Type B pancreatic cell (in vitro differentiated cells): ENCODE measurements at places on chromosomes 1 and 21. TPM values are rescaled to one million over a fixed set of nuclear protein-coding genes. Genes with fewer than 3 reads are reported as not detected.

DNA sequence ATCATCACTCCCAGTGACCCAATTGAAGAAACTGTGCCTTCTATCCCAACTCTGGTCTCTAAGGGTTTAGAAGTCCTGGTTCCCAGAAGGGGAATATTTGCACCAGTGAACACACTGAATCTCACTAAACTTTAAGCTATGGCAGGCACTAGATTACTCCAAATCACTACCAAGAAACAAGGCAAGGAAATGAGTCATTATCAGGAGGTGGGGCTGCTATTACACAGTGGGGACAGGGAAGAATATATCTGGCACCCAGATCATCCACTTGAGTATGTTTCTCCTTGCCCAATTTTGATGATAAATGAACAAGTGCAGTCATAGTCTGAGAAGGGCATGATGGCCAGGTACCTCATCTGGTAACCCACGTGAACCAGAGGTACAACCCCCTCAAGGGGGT, 7.0 kb downstream of the MRPL9 start:
- no peaks in the 10 kb centered on the region for H3K27me3 ChIP-seq
- no peak overlapping the region for H3K27ac ChIP-seq
- H3K4me1 ChIP-seq = no peaks in the 10 kb centered on the region
- H3K36me3 ChIP-seq = peaks cover 21% of the 10 kb centered on the region

- no peak overlapping the region for H3K27ac ChIP-seq
- H3K36me3 ChIP-seq = no peaks in the 10 kb centered on the region
- DNase-seq = no peak
- no peak overlapping the region for H3K4me3 ChIP-seq
- no peaks in the 10 kb centered on the region for H3K27me3 ChIP-seq
- peaks cover 6% of the 10 kb centered on the region for H3K4me1 ChIP-seq
These were observed 69.6 kb downstream of the RGS13 start for GRCh38 chr1:192705510-192705909.

- no peak overlapping the region for H3K4me3 ChIP-seq
- no peak overlapping the region for H3K27ac ChIP-seq
- H3K36me3 ChIP-seq = no peaks in the 10 kb centered on the region
- peaks cover 12% of the 10 kb centered on the region for H3K4me1 ChIP-seq
- H3K27me3 ChIP-seq = peaks cover 16% of the 10 kb centered on the region
These were observed 87.8 kb downstream of the HLX start for GRCh38 chr1:220966881-220967611.

DNA sequence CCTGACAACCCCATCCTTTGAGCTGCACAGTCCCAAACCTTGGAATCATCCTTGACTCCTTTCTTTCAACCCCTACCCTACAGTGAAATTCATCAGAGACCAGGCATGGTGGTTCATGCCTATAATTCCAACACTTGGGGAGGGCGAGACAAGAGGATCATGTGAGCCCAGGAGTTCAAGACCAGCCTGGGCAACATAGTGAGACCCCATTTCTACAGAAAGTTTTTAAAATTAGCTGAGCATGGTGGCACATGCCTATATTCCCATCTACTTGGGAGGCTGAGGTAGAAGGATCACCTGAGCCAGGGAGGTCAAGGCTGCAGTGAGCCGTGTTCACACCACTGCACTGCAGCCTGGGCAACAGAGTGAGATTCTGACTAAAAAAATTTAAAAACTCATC, 34.5 kb downstream of the RERE start:
- H3K4me3 ChIP-seq = no peak overlapping the region
- peaks cover 18% of the 10 kb centered on the region for H3K4me1 ChIP-seq
- peaks cover 2% of the 10 kb centered on the region for H3K36me3 ChIP-seq
- H3K27ac ChIP-seq = no peak overlapping the region
- DNase-seq = no peak

DNA sequence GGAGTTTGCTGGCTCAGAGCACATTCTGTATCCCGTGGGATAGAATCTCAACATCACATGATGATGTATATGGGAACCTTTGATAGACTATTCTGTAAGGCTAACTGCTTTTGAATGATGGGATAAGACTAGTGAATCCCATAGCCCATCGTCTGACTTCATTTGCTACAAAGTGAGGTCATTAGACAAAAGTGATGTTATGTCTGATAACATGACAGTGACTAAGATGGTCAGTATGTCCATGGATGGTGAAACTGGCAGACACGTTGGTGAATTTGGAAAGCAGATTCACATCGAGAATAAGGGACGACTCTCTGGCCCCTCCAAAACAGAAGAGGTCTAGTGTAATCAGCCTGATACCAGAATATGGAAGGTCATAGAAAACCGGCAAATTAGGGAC, 108.4 kb downstream of the HHAT start:
- no peak overlapping the region for H3K27ac ChIP-seq
- H3K4me1 ChIP-seq = peaks cover 5% of the 10 kb centered on the region
- no peaks in the 10 kb centered on the region for H3K36me3 ChIP-seq

DNA sequence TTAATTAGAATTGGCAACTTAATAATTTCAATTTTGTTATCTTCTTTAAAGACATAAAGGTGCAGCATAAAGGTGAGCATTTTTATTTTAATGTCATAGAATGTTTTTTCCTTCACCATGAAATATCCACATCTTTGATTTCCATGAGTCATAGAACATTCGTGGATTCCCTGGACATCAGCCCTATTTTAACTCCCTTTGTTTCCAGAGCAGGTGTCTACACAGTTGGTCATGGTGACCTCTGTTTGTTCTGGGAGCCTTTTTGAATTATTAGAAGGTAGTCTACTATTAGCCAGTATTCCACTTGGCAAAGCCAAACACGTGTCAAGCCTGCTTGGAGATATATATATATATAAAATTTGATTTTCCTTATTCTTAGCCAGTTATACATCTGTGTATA, 572.9 kb downstream of the LTN1 start:
- no peaks in the 10 kb centered on the region for H3K4me1 ChIP-seq
- H3K36me3 ChIP-seq = no peaks in the 10 kb centered on the region
- no peak overlapping the region for H3K27ac ChIP-seq
- H3K27me3 ChIP-seq = no peaks in the 10 kb centered on the region
- H3K4me3 ChIP-seq = no peak overlapping the region
- DNase-seq = no peak

- H3K36me3 ChIP-seq = no peaks in the 10 kb centered on the region
- no peak overlapping the region for H3K27ac ChIP-seq
- H3K4me3 ChIP-seq = no peak overlapping the region
- no peaks in the 10 kb centered on the region for H3K4me1 ChIP-seq
- no peaks in the 10 kb centered on the region for H3K27me3 ChIP-seq
These were observed 24.3 kb upstream of the NID1 start for GRCh38 chr1:236089046-236089773.

Gene IFNLR1
- 7.1 and 19.9 TPM in 2 replicates for total RNA-seq

Gene CFHR3
- 1.5 TPM in 1 of 2 replicates, not detected in the other for total RNA-seq

Gene PIGP
- 18.8 and 20.5 TPM in 2 replicates for total RNA-seq

Gene HSPA6
- total RNA-seq = 0.77 and 1.0 TPM in 2 replicates

Gene EVA1C
- 0.63 and 1.2 TPM in 2 replicates for total RNA-seq
